Fibroblast of skin of abdomen (primary cell): ENCODE measurements at places on chromosomes 6 and 20.
A peak's percentile ranks its signal among the peaks of the same experiment; 100 is the strongest.

- no peak for DNase-seq
Measured at GRCh38 chr6:42336431-42336830, 115.3 kb downstream of the TRERF1 start.

GRCh38 chr20:16530201-16530681 is 43.0 kb downstream of the KIF16B start:
- DNase-seq: no peak

DNA sequence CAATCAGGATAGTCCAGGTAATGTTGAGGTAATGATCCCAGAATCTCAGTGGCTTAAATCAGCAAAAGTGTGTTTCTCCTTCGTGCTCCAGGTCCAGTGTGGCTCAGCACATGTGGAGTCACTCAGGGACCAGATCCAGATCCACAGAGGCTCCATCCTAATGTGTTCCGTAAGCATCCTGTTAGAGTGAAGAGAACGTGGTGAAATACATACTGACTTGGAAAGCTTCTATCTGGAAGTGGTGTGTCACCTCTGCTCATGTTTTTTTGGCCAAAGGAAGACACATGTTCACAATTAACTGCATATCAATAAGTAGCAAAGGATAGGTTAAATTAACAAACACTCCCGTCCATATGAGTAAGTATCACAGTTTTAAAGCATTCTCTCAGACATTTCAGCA is 26.8 kb upstream of the PREP start:
- DNase-seq: peak; percentile 63

DNA sequence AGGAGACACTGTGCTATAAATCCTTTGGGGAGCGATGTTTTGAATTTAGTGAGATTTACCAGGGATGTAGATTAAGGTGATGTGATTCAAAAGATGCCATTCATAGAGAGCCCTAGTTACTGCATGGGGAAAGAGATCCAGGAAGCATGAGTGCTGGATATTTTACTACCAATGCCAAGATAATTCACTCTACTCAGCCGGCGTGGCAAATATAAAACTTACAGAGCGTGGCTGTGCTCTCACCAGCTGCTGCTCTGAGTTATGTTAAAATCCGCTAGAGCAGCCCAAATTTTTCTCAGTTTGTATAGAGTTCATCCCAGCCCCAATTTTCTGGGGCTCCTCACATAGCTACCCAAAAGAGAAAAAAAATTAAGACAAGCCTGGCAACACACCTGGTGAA is 48.6 kb downstream of the BFSP1 start:
- DNase-seq: no peak

- DNase-seq: peak; percentile 42
Measured at GRCh38 chr6:43771858-43772680, 2.1 kb downstream of the VEGFA start.

- DNase-seq: peak; percentile 62
Measured at GRCh38 chr20:13149371-13150105, 71.5 kb upstream of the ISM1 start.

- no peak for DNase-seq
Measured at GRCh38 chr20:44858606-44859360, 26.7 kb upstream of the YWHAB start.

- no peak for DNase-seq
Measured at GRCh38 chr20:40646361-40646760, 42.7 kb downstream of the MAFB start.

DNA sequence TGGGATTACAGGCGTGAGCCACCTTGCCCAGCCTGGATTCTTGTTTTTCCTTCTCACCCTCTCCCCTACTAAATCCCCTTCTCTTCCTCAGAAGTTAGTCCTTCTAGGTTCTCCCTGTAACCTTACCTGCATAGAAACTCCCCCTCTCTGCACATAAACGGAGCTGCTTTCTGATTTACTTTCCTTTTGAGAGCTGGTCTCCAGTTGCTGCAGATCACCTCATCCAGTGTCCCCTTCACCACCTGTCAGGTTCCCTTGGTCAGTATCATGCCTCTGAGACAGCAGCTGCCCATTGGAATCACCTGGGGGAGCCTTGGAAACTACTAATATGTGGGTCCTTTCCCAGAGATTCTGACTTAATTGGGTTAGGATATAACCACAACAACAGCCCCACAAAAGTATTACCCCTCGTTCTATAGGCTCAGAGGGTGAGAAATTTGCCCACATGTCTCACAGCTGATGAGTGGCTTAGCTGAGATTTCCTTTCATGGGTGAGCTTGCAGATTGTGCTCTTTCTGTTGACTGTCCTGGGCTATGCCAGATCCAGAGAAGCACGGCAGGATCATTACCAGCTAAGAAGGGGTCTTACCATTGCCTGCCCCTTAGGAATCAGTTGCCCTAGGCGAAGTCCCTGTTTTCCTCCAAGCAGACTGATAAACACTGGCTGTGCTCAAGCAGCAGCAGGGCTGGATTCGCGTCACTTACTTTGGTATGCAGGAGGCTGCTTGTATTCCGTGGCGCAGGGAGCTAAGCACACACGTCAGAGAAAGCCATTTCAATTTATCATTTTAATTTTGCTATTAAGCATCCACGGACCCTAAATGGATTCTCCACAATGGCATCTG is 51.3 kb downstream of the AKAP12 start:
- peak; percentile 74 for DNase-seq

GRCh38 chr6:136387316-136387715 is 97.7 kb upstream of the BCLAF1 start:
- DNase-seq: no peak

- DNase-seq: no peak
Measured at GRCh38 chr6:62721408-62721807, 435.4 kb upstream of the KHDRBS2 start.

DNA sequence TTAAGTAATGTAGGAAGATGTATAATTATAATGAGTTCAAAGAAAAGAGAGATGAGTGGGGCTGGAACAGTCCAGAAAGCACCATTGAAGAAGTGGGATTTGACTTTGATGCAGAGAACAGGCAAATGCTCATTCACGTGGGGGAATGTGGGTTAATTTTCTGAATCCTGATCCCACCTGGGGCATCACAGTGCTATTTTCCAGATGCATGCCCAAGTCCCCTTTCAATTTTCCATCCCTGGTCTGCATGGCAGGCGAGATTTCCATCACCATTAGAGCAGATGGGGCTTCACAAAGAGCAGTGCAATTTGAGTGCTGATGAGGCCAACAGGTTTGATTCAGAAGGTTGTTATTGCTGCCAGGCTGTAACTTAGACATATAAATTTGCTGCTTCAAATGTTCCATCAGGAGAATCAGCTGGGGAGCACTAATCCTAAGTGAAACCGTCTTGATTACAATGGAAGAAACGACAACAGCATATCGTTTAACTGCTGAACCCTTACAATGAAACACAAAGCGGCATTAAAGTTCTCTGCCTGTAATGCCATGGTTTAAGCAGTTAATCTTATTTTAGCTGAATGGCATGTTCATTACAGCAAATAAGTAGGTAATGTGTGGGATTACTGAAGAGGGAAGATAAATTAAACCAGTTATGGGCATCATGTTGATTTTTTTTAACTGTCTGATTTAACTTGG is 45.2 kb downstream of the OSTM1 start:
- no peak for DNase-seq

DNA sequence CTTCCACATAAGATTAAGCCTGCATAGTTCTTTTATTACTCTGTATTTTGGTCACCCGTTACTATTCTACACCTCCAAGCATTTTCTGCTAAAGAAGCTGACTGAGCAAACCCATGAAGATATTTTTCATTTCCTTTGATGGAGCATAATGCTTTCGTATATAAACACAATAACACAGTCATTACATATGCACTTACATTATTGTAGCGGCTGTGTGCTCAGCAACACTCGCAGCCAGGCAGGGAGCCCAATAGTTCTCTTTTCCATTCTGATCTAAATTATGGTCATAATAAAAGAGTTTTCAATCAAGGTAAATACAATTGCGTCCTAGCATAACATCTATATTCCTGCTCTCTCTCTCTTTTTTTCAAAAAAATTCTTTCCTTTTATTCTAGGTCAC is 69.6 kb upstream of the TFB1M start:
- DNase-seq: peak; percentile 48

DNA sequence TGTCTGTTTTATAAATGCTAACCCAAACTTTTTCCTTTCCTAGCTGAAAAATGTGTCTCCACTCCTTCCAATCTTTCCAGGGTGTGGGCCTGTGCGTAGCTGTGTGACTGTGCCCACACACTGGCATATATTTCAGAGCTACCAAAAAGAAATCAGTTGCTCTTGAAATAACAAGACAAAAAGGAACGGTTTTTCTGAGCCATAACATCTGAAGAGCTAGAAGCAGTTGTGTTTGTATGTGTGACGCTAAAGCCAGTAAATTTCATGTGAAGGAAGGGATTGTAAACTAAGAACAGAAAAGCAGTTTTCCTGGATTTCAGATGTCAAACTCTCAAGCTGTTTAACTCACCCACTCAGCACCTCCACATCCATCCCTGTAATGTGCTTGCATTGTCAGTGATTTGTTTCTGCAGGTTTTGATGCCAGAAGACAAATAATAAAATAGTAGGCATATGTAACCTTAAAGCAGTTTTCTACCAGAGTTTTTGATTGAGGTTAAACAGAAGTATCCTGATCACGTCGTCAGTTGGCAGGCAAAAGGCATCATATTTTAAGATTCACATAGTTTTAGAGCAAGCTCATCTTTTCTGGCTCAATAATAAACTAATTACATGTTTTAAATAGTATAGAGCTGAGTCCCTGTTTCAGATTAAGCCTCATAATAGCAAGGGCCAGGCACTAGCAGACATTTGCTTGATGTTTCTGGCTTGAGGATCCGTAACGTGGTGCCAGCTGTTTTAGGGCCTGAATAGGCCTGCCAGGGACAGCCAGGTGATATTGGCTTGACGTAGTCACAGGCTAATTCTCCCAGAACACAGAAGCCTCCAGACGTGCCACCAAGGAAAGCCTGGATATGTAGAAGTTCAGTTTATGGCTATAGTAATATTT is 90.9 kb downstream of the FOXO3 start:
- DNase-seq: peak; percentile 95

DNA sequence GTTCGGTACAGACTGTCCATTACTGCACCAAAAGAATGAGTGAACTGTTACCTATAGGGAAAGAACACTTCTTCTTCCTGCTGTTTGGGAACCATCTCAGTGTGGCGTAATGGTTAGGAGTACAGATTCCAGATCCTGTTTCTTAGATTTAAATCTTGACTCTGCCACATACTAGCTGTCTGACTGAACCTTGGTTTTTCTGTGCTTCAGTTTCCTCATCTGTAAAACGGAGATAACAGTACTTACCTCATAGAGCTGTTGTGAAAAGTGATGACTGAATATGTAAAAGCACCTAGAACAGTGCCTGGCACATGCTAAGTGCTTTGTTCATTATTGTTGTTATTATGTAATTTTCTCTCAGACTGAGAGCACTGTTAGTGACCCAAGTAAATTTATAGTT is 39.8 kb downstream of the STX11 start:
- DNase-seq: no peak

GRCh38 chr20:20037960-20038359 is 14.3 kb downstream of the CRNKL1 start:
- peak; percentile 46 for DNase-seq

GRCh38 chr6:108161724-108162282 is 4.0 kb upstream of the NR2E1 start:
- no peak for DNase-seq

- peak; percentile 93 for DNase-seq
Measured at GRCh38 chr6:26251354-26252076, 113.5 kb upstream of the BTN3A2 start.

DNA sequence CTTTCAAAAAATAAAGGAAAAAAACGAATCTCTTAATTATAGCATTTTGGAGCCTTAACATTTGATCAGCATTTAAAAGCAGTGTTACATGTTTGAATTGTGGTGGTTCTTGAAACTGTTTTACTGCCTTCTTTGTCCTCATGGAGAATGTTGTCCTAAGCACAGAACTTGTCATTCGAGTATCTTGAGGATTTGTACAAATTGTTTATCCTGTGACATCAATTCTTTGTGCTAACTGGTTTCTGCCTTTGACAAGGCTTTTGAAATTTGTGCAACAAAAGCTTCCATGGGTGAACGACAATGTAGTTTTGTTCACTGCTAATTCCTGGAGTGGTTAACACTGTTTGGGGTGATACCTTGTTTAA is 130.8 kb downstream of the SCAF8 start:
- DNase-seq: no peak

- DNase-seq: peak; percentile 48
Measured at GRCh38 chr6:54579011-54579410, 267.6 kb upstream of the FAM83B start.

- no peak for DNase-seq
Measured at GRCh38 chr20:50559856-50560638, 49.9 kb downstream of the PTPN1 start.

DNA sequence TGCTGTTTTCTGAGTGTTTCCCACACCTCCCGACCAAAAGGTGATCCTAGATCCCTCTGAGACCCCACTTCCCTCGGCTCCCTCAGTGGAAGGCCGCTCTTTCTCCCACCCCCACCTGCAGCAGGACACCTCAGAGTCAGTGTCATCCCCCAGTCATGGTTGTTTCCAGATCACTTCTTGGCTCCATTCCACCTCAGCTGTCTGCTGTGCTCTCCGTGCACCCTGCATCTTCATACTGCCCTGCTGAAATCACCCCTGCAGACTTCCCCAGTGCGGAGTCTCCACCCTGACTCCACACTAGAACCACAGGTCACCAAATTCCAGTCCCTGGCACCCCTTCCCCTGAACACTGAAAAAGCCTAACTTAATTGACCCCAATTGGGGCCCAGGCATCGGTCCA is 255.1 kb upstream of the CDYL start:
- no peak for DNase-seq

DNA sequence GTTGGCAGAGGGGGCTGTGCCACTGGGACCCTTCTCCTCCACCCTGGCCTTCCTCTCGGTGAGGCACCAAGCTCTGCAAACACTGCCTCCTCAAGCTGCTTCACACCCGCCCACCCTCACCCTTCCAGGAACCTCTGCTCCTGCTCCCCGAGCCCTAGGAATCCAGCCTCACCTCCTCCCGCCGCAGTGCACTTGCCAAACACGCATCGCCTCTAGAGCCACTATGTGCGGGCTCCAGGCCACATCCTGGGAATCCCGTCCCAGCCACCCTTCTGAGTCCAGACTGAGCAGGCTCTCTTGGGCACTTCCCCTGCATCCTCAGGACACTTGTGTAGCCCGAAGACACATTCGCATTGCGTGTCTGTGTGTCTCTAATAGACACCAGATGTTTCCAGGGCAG is 18.5 kb downstream of the PSMG4 start:
- no peak for DNase-seq

DNA sequence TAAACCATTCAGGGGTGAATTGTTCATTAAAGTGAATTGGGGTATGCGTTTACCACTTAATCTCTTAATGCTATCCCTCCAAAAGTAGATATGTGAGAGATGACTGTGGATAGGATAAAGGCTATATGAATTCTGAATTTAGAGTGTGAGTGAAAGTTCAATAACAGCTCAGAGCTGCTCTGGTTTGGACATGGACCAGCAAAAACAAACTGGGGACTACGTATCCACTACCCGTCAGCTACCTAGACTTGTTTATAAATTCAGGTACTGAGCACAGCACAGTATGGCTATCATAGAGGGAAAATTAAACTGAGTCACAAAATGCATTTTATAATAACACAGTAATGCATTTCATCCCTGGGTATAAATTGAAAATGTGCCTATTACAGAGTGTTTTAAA is 44.4 kb downstream of the HDDC2 start:
- DNase-seq: no peak
